ENCODE measurements at places on chromosomes 2 and 18.

- DNase-seq, result no peak
Measured at GRCh38 chr18:63817441-63818051, 42.3 kb downstream of the SERPINB7 start.

DNA sequence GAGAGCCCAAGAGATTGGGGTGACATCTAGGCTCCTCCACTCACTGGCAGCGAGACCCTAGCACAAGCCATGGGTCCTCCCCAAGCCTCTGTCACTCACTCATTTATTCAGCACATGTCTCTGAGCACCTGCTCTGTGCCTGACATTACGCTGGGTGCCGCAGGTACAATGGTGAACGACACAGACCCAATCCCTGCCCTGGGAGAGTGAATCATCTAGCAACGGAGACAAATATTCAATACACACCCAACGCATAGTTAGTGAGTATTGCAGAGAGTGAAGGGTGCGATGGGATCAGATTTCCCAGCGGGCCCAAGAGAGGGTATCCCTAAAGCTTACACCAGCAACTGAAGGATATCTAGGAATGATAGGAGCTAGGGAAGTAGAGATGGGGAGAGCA, 45.5 kb downstream of the ZFP36L2 start:
- no peak for DNase-seq

GRCh38 chr2:15973481-15974401, 33.4 kb downstream of the MYCN start:
- no peak for DNase-seq

- no peak for DNase-seq
Measured at GRCh38 chr2:241574911-241575623, 16.5 kb downstream of the BOK start.

- DNase-seq, result no peak
Measured at GRCh38 chr18:79818036-79818435, 20.3 kb downstream of the KCNG2 start.

GRCh38 chr2:19900931-19901441, 797 bp downstream of the TTC32 start:
- DNase-seq, result no peak

GRCh38 chr2:104871972-104872865, 18.3 kb downstream of the POU3F3 start:
- DNase-seq, result no peak

DNA sequence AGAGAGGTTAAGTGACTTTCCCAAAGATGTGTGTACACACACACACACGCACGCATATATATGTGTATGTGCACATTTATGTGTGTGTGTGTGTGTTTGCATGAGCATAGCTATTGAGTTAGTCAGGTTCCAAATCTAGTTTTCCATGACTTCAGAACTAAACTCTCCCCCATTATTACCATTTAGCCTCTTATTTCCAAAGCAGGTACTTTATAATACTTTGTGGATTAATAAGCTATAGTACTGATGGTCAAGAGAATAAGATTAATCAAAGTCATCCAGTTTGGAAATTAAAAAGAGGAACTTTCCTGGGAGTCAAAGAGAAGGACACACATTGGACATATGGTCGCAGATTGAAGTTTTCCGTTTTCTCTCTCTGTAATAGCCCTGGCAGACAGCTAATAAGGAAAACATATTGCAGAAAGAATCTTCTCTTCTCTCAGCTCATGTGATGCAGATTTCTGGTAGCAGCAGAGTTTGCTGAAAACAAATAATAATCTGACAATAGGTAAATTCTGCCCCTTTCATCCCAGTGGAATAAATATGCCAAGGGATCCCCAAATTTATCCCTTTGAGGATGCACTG, 410.9 kb upstream of the TCF4 start:
- no peak for DNase-seq

DNA sequence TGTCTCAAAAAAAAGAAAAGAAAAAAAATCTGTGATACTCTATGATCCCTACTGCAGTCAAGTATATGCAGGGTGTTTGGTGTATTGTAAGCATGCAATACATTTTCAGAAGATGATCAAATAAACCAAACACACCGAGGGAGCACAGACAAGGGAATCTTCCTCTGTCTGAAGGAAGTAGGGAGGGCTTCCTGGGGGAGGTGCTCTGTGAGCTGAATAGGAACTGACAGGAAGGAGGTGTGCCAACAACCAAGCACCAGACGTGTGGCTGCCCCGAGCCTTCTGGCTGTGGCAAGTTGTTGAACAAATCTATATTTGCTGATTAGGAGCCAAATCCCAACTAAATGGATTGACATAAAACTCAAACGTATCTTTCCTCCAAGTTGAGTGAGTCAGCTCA, 14.6 kb downstream of the THNSL2 start:
- no peak for DNase-seq

GRCh38 chr2:208880171-208880570, 473.6 kb downstream of the PTH2R start:
- DNase-seq, result no peak

DNA sequence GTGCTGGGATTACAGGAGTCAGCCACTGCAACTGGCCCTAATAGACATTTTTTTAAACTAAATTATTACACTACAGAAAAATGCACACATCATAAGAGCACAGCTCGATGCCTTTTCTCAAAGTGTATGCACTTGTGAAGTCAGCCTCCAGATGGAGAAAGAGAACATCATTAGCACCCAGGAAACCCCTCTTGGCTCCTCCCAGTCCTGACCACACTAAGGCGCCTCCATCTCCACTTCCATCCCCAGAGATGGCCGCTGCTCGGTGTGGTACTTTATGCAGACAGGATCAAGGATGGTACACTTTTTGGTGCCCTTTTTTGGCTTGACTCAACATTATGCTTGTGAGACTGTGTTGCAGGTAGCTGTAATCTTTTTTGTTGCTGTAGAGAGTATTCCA, 34.8 kb downstream of the RRM2 start:
- DNase-seq, result no peak

DNA sequence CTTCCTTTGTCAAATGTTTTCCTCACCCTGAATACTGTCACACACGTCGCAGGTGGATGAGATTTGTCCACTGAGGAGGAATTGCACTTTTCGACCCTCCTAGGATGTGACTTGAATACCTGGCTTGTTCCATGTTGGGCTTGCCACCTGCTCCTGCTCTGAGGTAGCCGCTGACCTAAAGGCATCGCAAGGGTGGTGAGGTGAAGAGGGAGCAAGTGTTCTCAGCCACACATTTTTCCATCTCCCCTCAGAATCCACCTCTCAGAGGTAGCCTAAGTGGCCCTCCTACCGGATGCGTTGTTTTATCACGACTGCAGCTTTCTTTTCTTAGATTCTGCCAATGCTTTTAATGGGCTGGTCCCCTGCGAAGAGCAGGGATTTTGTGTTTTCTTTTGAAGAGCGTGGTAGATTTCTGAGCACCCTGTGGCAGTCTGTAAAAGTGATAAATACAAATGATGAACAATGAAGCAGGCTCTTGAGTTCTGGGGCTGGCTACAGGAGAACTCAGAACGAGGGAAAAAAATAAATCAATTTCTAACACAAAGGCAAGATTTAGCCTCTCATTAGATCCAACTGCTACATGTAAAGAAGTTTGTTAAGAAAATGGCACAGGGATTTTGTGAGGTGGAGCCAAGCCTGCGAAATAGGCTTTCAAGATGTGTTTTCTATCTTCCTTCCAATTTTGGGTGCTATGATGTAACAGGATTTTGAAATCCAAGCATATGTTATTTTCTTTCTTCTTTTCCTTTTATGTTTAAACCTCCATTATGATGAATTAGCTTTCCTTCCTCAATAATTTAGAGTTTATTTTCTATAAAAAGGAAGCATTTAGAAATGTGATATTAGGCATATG, 386.7 kb downstream of the TGIF1 start:
- DNase-seq, result no peak
